Stimulated activated CD4-positive, alpha-beta T cell treated with anti-CD3 and anti-CD28 coated beads, Interleukin-2, amount 100 ng/mL, for 24 hours (primary cell): ENCODE measurements at places on chromosomes 6 and 20.

DNA sequence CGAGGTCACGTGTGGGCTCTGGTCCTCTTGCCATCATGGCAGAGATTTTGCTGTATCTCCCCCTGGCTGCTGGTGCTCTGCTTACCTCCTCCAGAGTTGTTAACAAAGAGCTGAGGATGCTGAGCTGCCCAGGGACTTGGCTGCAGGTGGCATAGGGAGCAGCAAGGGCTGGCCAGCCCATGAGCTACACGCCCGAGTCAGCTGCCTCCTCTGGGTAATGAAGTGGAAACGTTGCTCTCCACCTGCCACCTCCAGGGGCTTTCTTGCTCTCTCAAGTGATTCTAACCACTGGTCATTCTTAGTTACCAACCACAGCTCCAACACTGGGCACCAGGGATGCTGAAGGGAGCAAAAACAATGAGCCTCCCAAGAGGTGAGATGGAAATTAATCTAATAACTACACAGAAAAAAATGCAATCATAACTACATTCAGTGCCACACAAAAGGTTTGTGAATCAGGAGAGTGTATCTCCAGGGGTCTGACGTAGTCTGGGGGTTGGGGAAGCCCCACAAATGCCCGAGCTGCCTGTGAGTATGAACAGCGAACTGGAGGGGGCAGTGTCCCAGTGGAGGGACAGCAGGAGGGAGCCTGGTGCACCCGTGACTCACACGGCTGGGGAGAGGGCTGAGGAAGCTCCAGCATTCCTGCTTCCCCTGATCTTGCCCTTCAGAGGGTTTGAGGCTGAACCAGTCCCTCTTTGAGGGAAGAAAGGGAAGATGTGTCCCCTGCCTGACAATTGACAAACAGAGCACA lies 78.7 kb downstream of the CDH26 start:
- DNase-seq, result no peak

DNA sequence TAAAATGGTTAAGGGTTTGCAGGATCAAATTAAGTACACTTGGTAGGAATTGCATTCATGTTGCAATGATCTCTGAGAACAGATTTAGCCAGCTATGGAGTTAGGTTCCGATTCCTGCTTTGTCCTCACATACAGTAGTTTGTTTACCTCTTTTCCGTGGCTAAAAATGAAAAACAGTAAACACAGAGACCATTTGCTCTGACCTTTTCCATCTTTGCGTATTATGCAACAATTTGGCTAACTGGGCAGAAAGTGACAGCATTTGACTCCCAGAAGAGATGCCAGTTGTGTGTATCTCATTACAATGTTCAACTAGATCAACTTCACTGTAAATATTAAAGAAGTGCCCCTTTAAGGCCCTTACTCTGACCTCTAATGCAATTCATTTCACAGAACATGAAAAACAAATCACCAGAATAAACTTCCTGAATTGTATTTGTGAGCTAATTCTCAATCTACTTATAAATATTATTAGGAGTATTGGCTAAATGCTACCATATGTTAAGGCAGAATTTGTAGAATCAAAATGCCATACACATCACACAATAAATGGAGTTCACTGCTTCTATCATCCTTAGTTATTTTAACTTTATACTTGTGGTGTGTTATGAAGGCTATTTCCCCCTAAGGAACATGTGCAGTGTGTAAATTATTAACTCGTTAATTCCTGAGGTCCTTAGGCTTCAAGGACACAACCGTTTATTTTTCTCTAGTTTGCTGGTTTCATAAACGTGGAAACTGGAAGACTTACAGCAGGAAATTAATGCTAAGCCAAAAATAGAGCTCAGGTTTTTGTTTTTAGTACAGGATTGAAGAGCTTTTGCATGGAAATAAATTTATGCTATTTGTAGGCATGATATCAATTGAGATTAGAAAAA lies 380.7 kb upstream of the CITED2 start:
- no peak for DNase-seq

DNA sequence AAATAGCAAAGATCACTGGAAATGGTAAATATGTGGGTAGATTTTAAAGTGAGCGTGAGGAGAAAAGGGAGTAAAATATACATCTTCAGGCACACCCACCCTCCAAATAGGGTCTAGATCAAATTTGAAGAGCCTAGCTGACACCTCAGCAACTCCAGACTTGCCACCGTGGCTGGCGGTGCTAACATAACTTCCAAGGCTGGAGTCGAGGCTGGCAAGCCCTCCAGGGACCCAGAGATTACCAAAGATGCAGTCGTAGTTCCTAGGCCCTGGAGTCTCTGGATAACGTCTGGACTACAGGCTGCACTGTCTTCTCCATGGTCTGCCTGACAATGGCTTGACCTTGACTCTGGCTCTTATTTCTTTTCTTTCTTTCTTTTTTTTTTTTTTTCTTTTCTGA lies 22.5 kb downstream of the TUBB2B start:
- no peak for DNase-seq

GRCh38 chr6:21886542-21887151 lies 293.1 kb downstream of the SOX4 start:
- no peak for DNase-seq

GRCh38 chr20:62850333-62850974 lies 11.2 kb downstream of the TCFL5 start:
- no peak for DNase-seq

- DNase-seq, result no peak
Measured at GRCh38 chr6:161411265-161411944, 137.5 kb upstream of the AGPAT4 start.

DNA sequence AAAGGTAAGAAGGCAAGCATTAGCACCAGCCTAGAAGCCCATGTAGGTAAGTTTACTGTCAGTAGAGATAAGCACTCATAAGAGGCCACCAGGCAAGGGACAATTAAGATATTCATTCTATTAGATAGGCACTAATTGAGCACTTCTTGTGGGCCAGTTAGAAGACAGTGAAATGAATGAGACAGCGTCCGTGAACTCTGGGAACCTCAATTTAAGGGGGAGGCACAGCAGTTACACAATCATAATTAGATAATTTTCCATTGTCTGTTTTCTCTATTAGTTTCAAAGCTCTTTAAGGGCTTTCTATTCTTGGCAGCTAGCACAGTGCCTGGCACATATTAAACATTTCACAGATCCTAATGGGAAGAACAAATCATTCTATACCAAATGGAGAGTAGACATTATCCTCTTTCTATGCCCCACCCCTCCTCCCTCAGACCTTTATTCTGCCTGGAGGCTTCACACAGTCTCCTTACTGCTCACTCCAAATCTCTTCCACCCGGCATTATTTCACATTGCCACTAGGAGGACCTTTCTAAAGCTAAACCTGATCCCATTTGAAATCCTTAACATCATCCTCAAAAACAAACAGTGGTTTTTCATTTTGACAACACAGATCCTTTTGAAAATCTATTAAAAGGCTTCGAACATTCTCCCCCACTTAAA lies 529.6 kb downstream of the ADGRB3 start:
- DNase-seq, result no peak

DNA sequence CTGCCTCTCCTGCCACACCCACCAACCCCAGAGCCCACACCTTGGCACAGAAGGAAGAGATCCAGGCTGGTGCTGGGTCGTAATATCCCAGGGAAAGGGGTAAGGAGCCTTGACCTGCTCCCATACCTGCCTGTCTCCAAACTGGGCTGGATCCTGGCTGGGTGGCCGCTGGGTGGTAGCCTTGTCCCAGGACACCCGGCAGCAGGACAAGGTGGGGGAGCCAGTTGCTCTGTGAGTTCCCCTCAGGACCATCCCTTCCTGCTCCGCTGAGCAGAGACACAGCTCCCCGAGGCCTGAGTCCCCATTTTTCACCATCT lies 58.8 kb downstream of the UBE2V1 start:
- DNase-seq, result no peak

DNA sequence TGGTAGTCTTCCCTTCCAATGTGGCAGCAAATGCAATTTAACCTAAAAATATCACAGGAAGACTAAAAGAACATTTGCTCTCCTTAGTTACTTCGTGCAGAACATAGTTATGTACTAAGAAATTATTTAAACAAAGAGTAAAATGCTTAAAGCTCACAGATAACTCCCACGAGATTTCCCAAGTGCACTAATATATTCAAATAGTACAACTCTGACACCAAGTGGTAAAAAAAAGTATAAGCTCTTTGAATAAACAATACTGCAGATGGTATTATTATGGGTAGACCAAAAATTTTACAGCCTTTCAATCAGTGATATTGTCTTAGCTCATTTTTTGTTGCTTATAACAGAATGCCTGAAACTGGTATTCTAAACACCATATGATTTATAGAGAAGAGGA lies 52.8 kb upstream of the FILIP1 start:
- DNase-seq, result no peak

DNA sequence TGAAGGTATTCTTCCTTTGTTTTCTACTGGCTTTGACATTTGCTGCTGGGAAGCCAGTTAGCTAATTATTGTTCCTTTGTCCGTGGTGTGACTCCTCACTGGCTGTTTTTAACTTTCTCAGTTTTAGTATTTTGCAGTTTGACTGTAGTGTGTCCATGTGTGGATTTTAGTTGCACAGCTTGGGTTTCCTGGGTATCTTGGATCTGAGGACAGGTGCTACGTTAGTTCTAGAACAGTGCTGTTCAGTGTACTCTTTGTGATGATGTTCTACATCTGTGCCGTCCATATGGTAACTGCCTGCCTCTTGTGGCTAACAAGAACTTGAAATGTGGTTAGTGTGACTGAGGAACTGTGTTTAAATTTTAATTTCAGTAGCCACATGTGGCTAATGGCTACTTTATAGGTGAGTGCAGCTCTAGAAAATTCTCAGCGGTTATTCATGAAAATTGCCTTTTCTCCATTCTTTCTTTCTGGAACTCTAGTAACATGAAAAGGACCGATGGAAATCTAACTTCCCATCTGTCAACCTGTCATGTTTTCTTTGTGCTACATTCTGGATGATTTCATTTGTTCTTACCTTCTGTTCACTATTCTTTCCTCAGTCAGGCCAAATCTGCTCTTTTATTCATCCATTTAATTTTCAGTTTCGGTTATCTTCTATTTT lies 7.4 kb downstream of the SNX9 start:
- DNase-seq, result no peak

DNA sequence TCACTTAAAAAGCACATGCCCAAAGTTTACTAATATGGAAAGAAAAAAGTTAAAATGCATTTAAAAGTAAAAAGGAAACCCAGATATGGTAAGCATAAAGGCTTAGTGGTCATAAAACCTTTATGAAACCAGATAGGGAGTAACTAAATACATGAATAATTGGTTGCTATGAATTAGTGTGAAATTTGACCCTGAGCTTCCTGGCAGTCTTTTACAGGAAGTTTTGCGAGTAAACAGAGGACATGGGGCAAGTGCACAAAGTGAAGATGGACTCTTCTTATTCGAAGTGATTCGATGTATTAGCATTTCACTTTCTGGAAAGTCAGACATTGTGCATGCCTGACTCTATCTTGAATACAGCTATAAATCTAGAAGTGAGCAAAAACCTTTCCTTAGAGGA lies 90.9 kb upstream of the MLIP start:
- DNase-seq, result no peak

GRCh38 chr6:156747715-156748114 lies 29.5 kb upstream of the ARID1B start:
- no peak for DNase-seq

DNA sequence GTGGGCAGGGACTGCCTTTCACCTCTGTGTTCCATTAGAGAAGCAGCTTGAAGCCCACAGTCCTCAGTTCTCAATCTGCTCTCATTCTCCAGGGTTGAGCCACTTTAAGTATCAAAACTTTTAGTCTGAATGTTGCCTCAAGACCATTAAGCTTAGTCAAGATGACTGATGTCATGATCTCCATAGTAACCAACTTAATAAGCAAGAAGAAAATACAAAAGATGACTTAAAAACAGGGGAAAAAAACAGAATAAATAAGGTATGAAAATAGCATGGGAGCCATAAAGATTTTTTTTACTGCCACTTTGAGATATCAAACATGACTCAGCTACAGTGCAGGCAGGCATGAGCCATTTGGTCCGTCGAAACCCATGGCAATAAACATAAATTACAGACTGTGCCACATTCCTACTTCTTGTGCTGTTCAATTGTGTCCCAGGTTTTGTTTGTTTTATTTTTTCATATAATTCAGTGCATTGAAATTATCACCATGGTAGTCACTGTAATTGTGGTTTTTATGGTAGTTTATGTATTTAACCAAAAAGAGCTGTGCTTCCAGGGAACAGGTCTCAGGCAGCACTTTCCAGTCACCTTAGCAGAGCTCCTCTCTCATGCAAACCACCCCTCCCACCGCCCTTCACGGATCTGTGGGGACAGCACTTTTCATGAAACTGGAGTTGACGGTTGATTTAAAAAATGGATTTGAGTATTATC lies 156.5 kb upstream of the INSM1 start:
- no peak for DNase-seq

- DNase-seq, result peak; percentile 39
Measured at GRCh38 chr6:7112741-7113313, 5.1 kb downstream of the RREB1 start.

DNA sequence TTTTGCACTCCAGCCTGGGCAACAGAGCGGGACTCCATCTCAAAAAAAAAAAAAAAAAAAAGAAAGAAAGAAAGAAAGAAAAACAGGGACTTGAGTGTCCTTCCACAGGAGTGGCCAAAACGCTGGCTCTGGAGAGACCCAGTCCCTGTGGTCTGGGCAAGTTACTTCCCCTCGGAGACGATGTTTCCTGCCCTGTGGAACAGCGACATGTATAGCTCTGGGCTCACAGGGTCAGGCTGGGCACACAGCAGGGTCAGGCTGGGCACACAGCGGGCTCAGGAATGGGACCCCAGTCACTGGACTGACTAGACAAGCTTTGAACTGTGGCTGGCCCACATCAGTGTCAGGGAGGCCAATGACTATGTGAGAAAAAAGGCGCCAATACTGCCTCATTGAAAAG lies 110.7 kb downstream of the ASXL1 start:
- no peak for DNase-seq

- DNase-seq, result no peak
Measured at GRCh38 chr6:155510879-155511278, 55.2 kb upstream of the NOX3 start.

GRCh38 chr6:162713974-162714780 lies 13.4 kb downstream of the PRKN start:
- DNase-seq, result no peak

DNA sequence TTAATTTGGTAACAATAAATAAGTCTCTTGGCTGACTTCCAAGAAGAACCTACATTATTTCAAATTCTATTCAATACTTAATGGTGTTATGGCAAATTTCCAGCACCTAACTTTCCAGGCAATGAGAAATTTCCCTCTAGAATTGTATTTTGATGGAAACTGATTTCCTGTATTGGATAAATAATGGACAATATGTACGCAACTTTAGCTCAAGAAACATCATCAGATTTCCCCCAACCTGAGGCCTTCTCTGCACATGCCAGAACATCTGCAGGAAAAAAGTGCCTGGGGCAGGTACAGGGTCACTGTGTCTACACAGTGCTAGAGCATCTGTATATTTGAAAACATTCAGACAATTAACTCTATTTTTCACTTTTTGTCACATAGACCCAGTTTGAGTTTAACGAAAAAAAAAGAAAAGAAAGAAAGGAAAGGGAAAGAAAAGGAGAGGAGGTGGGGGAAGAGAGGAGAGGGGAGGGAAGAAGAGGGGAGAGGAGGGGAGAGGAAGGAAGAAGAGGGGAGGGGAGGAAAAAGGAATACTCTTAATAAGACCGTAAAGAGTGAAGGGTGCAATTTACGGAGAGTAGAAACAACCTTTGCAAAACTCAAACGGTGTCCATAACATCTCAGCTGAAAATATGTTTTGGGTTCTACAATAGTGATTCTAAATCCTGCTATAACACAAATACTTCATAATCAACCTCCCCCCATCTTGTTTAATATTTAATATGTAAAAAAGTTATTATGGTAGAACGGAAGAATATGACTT lies 130.0 kb downstream of the TSHZ2 start:
- no peak for DNase-seq
